ENCODE measurements at places on chromosomes 5 and 9.

DNA sequence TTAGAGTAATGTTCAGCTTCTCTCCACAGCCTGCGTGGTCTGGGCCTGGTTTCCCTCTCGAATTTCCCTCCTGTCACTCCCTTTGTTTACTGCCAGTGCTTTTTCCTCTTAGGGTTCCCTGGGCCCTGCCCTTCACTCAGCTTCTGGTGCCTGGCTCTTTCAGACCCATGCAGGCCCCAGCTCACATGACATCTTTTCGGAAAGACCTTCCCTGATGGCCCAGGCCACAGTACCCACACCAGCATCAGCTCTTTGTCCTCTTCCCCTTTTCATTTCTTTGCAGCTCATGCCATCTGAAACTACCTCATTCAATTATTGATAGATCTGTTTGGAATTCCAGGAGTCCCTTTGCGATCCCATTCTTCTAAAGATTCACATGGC, 68.1 kb upstream of the ABL1 start:
- DNase-seq: no peak

- no peak for DNase-seq
These were observed 44.9 kb upstream of the STXBP1 start for GRCh38 chr9:127567035-127567729.

GRCh38 chr9:3490957-3491356, 34.8 kb downstream of the RFX3 start:
- no peak for DNase-seq

DNA sequence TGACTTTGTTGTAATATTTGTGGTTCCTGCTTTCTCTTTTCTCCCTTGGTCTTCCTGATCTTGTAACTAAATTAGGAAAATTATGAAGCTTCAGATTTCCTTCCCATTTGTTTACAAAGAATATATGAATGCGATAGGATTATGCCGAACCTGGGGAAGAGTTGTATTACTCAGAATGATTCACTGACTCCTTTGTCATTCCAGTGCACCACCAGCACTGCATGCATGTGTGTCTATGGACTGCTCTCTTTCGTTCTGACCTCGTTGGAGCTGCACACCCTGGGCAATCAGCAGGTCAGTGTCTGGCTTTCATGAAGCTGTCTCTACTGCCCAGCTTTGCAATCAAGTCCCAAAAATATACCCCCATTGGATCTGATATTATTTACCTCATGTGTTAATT, 25.5 kb downstream of the NUP188 start:
- no peak for DNase-seq

DNA sequence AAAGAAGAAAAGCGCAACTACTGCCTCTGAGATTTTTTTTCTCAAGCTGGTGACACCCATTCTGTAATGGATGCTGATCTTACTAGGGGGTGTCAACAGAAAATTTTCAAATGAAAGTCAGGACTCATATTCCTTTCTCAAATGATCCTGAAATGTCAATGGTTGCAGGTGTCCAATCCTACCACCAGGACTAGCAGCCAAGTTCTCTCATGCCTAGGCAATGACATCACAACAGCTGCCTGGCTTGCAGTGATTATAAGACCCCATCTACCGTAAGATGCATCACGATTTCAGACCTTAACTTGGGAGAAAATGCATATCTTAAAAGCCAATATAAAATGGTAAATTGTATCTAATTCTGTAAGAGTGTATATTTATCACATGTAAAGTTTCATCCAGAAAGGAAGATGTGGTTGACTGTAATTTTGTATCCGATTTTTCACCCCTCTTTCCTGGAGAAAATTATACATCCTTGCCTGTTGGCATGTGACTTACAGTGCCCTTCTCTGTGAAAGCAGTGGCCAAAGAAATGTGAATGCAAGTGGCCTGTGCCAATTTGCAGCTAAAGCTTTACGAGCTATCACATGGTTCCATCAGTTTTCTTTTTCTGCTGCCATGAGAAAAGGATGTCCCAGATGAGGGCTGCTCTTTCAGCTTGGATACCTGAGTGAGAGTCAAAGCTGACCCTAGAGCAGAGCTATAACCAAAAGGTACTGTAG, 104.4 kb downstream of the DENND1A start:
- DNase-seq: no peak

GRCh38 chr5:96626956-96627355, 35.2 kb upstream of the CAST start:
- peak; percentile 67 for DNase-seq

DNA sequence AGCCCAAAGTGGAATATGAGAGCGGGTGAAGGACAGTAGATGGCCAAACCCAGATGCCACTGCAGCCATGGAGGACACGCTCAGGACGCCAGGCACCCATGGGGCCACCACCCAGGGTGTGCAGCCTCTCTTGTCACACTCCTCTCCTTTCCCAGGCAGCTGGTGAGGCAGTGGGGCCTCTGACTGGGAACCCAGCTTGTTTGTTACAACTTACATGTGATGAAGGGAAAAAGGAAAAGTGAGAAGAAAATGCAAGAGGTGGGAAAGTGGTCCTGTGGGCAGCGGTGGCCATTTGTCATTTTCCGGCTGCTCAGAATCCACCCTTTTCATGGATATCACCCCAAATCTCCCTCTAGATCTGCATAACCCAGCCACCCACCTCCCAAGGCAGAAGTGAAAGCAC, 62.7 kb upstream of the UNC5A start:
- no peak for DNase-seq

GRCh38 chr5:110386782-110387181, 339.7 kb downstream of the TMEM232 start:
- no peak for DNase-seq

DNA sequence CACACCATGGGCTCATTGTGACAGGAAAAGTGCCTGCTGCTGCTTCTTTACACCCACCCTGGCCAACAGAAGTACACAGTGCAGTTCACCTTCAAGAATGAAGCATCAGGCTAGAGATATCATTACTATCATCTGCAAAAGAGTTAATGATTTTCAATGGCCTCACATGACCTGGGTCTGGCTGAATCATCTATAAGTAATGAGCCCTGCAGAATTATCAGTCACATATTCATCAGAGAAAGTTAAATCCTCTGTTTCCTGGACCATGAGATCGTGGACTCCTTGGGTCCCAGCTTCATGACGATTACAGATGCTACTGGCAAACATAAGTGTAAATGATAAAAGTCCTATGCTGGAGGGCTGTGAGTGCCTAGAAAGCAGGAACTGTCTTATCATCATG, 8.3 kb downstream of the BAG1 start:
- no peak for DNase-seq

GRCh38 chr5:135602882-135603721, 24.3 kb upstream of the CXCL14 start:
- DNase-seq: no peak

DNA sequence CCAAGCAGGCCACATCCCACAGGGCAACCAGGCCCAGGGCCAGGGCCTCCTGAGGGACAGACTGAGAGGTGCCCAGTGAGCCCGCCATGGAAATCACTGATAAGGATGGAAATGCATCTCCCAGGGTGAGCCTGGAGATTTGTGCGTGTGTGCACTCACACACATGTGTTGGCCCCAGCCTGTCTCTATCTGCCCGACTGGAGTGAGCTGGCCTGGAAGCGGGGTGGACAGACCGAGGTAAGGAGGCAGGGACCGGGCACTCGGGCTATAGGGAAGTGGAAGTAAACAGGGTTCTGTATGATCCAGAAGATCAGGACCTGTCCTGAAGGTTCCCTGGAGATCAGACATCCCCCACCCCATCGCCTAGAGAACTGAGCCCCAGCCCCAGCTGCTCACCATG, 17.4 kb downstream of the GFI1B start:
- DNase-seq: no peak

DNA sequence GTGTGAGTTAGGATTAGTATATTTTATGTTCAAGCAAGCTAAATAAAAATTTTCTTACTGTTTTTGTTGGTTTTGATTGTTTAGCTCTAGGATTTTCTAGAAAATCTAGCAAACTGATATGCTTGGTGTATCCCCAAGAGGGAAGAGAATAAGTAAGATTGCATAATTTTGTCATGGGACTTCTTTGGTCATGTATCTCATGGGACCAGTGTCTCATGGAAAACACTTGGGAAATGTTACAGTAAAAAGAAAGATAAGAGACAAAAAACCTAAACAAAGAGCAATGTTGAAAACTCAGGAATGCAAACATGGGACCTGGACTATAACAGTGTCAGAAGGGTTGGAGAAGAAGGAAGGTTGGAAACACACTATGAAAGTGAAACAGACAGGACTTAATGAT, 119.4 kb downstream of the TLR4 start:
- DNase-seq: no peak

DNA sequence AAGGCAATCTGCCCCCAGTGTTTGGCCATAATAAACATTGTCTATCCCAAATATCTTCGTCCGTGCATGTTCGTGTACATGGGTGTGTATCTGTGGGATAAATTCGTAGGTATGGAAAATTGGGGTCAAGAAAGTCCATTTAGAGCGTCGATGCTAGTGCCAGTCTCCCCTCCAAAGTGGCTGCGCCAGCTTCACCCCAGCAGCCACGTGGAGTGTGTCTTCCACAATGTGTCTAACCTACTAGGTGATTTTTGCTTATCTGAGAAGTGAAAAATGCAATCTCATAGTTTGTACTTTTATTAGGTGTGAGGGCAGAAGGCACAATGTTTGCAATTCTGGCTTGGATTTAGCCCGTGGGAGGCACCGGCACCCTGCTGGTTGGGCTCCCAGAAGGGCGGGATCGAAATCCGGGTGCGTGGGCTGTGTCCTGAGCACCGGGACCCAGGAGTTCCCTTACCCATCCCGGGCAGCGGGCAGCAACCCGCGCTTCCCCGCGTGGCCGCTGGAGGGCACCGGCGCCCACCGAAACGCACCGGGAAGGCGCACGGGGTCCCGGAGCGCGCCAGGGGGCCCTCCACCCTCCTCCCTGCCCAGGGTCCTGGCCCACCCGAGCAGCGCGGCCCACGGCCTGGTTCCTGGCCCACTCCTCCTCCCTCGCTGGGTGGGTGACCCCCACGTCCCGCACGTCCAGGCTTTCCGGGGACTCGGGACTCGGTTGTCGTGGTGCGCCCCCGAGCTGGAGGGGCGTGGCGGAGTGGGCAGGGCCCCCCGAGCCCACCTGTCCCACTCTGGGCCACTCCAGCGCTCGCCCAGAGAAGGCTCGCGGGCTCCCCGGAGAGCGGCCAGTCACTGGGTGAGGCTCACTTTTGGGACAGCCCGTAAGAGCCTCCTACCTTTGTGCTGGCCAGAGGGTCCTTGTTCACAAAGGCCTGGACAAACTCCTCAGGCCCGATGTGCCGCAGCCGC, 55.4 kb upstream of the RNF130 start:
- no peak for DNase-seq

DNA sequence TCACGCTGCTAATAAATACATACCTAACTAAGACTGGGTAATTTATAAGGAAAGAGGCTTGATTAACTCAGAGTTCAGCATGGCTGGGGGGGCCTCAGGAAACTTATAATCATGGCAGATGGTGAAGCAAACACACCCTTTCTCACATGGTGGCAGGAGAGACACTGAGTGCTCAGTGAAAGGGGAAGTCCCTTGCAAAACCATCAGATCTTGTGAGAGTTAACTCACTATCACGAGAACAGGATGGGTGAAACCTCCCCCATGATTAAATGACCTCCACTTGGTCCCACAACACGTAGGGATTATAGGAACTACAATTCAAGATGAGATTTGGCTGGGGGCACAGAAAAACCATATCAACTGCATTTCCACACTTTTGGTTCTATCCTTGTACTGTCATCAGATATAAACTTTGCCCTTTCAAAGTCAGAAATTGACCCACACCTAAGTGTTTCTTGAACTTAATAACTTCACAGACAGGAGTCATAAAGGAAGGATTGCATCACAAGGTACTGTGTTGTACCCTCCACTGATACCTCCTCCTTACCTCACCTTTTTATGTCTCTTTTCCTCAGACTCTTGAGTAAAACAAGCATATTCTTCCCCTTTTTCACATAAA, 319.1 kb upstream of the PIK3R1 start:
- no peak for DNase-seq
